ENCODE measurements at places on chromosomes 7 and 10.

DNA sequence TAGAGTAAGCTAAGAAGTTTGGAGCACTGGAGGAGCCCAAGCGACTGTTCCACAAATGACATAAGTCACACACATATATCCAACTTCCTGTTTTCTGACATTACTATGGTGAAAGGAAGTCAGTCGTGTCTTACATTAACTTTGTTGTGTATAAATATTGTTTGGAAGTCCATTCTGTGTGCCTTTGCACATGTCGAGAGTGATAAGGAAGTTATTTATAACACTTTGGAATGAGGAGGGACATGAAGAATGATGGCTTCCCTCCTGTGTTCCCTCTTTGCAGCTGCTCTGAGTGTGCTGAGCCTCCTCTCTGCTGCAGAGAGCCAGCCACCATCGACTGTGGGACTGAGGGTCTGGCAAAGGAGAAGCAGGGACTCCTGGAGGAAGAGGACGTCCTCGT lies 40.4 kb upstream of the MGMT start:
- peak; percentile 4 for DNase-seq

GRCh38 chr10:56698506-56698905 lies 337.4 kb upstream of the ZWINT start:
- DNase-seq = no peak

DNA sequence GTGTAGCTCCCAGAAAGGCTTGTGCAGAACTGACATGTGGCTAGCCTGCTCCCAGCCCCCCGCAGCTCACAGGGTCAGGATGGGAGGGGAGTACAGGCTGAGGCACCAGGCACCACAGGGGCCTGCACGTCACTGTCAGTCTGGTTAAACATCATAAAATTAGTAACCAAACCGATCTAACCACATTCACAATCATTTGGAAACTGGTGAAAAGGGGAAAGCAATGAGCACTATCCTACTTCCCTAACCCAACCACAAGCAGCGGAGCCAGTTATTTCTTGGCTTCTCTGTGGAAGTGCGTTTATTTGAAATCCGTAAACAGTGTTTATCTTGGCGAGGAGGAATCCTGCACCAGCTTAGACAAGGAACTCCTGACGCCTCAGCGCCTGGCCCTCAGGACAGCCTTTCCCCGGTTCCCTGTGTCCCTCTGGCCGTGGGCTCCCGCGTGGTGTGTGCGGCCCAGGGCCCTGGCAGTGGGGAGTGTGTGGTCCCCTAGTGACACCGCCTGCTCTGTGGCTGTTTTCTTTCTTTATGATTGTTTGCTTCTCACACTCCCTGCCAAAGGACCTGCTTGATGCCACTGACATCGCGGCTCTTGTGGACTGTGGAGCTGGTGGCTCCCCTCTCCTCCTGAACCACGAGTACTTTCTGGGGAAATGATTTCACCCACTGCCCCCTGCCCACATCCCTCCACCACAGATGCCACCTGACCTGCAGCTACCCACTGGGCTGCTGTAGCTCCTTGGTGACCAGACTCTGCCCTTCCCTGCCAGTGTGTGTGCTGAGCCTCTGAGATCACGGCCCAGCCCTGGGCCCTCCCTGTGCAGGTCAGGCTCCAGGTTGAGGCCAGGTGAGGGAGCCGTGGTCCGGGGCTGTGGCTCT lies 38.0 kb downstream of the INPP5A start:
- peak; percentile 65 for DNase-seq

DNA sequence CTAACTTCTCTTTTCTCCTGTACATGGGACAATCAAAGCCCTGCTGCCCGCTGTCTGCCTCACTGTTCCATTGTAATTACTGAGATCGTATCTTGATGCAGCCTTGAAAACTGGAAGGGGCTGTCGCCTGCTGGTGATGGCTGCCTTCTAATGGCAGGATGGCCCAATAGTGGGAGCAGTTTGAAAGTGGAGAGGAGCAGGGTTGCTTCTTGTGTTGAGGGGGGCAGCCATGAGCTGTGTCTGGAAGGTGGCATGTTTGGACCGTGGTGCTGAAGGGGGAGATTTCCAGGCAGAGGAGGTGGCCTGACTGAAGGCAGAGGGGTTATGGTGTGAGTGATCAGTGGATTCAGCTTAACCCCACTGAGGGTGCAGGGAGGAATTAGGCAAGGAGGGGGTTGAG lies 8.1 kb downstream of the WDFY4 start:
- no peak for DNase-seq

GRCh38 chr7:121643320-121643719 lies 229.6 kb upstream of the PTPRZ1 start:
- DNase-seq = no peak

DNA sequence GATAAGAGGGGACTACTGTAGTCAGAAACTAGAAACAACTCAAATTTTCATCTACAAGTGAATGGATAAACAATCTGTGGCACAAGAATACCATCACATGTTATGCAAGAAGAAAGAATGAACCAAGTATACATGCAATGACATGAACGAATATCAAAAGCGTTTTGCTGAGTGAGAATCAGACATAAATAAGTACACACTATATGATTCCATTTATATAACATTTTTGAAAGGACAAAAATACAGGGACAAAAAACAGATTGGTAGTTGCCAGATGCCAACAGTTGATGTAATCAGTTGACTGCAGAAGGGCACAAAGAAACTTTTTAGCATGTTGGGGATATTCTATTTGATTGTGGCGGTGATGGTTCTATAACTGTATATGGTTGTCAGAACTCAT lies 33.6 kb downstream of the CTNNA3 start:
- no peak for DNase-seq

DNA sequence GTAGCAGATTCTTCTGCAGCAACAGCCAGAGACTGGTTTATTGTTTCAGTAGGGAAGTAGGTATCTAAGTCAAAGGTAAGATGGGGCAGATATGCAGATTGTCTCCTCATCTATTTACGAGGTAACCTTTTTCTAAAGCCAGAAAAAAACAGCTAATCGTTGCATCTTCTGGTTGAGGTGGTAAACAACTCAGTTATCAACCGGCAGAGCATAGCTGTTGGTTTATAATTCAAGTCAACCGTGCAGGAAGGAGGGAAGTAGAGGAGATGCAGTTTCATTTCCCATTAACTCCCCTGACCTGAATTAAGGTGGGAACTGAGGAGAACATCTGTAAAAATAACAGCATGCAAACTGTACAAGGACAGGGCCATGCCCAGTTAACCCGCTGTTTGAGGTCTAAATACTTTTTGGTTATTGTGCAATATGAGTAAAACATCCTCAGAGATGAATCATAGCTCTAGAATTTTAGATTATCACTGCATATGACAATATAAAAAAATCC lies 156.5 kb upstream of the ITGB1 start:
- DNase-seq = no peak
